ENCODE measurements at places on chromosomes 13 and 19.

GRCh38 chr19:18419699-18420460, 682 bp downstream of the SSBP4 start:
- DNase-seq, result no peak

DNA sequence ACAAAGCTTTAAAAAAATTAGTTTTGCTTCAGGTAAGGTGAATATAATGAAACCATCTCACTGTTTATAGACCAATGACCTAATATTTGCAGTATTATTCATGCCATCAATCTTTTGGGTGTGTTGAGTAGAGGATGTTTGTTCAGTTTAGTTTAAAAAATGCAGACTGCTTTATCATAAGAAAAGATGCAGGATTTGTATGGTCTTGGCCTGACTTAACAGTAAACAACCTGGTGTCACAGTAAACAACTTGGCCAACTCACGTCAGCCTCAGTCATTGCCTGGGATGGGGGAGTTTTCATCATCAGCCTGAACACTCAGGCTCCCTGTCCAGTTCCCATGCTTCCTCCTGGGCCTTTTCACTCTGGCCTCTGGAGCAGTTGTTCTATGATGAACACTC, 55.1 kb downstream of the LMO7 start:
- DNase-seq, result no peak

DNA sequence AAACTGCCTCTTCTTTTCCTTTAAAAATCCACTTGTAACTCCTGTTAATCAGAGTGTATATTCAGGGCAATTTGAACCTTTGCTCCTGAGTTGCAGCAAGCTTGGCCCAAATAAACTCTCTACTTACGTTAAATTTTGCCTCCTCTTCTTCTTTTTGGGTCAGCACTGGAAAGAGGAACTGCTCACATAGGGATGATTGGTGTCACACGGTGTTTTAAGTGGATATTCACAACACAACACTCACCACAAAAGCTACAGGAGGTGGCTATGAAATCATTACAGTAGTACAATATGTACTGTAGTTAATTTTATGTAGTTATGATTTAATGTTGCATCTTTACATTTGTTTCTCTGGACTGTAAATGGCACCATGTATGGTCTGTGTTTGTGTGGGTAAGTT, 96.8 kb upstream of the DOCK9 start:
- no peak for DNase-seq

DNA sequence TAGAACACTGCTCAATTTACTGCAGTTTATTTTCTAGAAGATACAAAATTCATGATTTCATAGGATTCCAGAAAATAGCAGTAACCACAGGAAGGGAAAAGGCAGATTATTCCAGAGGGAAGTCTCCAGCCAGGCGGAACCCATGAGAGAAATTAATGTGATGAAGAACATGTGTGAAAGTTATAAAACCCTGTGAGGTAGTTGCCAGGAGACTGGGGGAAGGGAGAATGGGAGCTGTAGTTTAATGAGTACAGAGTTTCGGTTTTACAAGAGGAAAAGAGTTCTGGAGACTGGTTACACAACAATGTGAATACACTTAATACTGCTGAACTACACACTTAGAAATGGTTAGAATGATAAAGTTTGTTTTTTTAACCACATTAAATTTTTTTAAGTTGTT, 14.2 kb upstream of the PDX1 start:
- DNase-seq, result no peak

- DNase-seq, result peak; percentile 59
Observed at GRCh38 chr19:15449620-15450527, at the start of gene WIZ. WIZ (minus strand) TSS chr19:15449956; CDS start chr19:15448307, 1,649 bp downstream.

DNA sequence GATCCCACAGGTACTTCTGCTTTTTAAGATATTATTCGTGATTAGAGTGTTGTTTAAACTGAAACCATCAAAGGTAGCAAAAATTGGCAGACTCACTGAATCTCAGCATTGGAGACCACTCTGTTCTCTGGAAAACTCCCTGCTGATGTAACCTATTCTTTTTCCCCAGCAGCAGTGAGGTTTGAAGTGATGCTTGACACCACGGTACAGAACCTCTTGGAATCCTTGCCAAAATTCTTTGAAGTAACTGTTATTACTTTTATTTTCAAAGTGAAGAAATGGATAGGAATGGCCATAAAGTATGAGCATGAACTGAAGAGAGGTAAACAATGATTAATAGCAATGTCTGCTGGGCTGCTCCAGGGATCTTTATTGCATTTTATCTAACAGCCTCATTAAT, 66.4 kb upstream of the KL start:
- no peak for DNase-seq

- DNase-seq, result no peak
Observed at GRCh38 chr19:1671716-1672037, 19.3 kb upstream of the TCF3 start.

- no peak for DNase-seq
Observed at GRCh38 chr19:13665125-13665905, 99.0 kb upstream of the MRI1 start.

All from putamen (tissue), 1 donor.